Stimulated activated CD4-positive, alpha-beta T cell treated with anti-CD3 and anti-CD28 coated beads, TNF-alpha, amount 100 ng/mL, for 48 hours (primary cell): ENCODE measurements at places on chromosomes 3 and 15.

- DNase-seq = no peak
These were observed 385.2 kb downstream of the SHQ1 start for GRCh38 chr3:72463083-72463482.

GRCh38 chr3:131082871-131083863 is 56.5 kb downstream of the NEK11 start:
- no peak for DNase-seq

DNA sequence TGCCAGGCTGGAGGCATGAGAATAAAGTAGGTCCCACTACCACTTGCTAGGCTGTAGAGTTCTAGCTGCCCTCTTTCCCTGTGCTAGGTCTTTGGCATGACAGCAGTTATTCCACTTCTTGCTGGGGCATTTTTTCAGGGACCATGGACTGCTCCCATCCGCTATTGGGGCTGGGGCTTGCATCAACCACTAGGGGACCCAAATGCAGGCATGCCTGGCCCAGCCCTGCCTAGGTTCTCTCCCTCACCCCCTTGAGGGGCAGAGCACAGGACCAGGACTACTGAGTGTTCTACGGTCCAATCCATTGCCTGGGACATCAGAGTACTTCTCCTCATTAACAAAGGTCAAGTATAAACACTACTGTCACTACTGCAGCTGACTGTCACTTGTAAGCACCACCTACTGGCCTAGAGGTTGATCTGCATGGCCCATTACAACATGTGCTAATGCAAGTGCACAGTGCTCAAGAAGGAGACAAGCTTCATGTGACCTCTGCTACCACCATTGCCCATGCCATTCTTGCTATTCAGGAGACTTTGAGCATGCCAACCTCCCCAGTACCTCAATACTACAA is 270.5 kb downstream of the MBNL1 start:
- no peak for DNase-seq

DNA sequence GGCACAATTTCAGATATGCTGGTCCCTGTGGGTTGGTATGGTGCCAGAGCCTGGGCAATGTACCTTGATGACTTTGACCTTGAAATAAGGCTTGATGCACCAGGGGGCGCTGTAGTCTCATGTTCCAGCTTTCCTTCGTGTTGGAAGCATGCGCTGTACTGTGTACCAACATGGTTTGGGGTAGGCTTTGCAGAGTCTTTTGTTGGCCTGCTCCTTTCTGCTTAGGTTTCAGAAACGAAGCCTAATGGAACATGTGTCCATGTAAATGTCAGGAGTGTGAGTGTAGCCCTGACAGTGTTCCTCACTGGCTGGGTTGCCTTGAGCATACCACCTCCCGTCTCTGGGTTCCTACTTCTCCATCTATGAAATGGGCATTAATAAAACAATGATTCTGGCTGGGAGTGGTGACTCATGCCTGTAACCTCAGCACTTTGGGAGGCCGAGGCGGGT is 3.6 kb upstream of the CCR4 start:
- DNase-seq = peak; percentile 87

DNA sequence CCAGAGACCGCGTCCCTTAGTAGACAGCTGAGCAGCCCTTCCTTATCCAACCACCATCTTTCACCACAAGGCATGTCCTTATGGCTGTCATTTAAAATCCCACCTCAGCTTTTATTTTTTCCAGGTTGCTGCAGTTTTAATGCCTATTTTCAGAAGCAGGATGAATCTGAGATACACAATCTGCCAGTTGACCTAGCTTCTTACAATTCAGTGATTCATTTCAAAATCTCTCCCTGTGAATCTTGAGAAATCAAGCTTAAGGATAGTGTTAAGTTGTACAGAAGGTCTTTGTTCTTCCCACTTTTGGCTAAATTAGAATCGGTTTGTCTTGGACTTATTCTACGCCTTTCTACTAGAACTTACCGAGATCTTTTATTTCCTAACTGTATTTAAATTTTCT is 522.3 kb upstream of the CFAP20DC start:
- no peak for DNase-seq

DNA sequence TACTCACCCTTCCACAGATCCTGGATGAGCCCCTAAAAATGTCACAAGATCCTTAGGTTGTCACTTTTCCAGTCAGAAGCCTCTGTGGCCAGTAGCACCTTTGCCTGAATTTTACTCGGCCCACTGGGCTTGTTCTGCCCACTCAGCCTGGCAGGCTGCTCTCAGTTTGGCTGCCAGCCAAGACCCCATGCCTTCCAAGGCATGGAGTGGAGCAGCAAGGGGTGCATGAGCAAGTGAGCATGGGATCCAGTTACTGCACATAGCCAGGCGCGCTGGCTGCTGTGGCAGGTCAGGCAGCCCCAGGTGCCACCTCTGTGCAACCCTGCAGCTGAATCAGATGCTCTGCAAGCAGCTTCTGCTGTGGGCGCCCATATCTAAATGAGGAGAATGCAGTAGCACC is 79.3 kb downstream of the CGGBP1 start:
- DNase-seq = no peak

- DNase-seq = no peak
These were observed 121.2 kb upstream of the RASGRP1 start for GRCh38 chr15:38685686-38686339.

GRCh38 chr3:69326855-69327300 is 59.0 kb downstream of the FRMD4B start:
- peak; percentile 48 for DNase-seq

GRCh38 chr15:100247228-100248225 is 94.2 kb downstream of the ADAMTS17 start:
- no peak for DNase-seq
